Daoy (cell line): ENCODE measurements at places on chromosomes 6 and 20. TPM values are rescaled to one million over a fixed set of nuclear protein-coding genes. Genes with fewer than 3 reads are reported as not detected.

The MAS1 gene
- not detected in 2 replicates for total RNA-seq

The KCNB1 gene
- total RNA-seq = under 0.01 TPM in 1 of 2 replicates, not detected in the other

The SAMD5 gene
- total RNA-seq = 2.0 and 2.7 TPM in 2 replicates

The BHLHE23 gene
- not detected in 2 replicates for total RNA-seq

The CST4 gene
- not detected in 2 replicates for total RNA-seq

The HLA-DQA1 gene
- 0.27 and 0.40 TPM in 2 replicates for total RNA-seq

The SGK2 gene
- 0.06 TPM in 1 of 2 replicates, not detected in the other for total RNA-seq

The MEI4 gene
- 0.11 and 0.45 TPM in 2 replicates for total RNA-seq

The SAMD3 gene
- not detected in 2 replicates for total RNA-seq

The GCNT2 gene
- total RNA-seq = 4.7 and 5.9 TPM in 2 replicates

The TCP11 gene
- total RNA-seq = 0.06 TPM in 1 of 2 replicates, not detected in the other

The ADAT2 gene
- 5.4 and 10.6 TPM in 2 replicates for total RNA-seq

The LGSN gene
- 0.23 TPM in 1 of 2 replicates, not detected in the other for total RNA-seq

The ZBTB2 gene
- 18.3 and 22.1 TPM in 2 replicates for total RNA-seq

The PAX1 gene
- total RNA-seq = under 0.01 and 0.12 TPM in 2 replicates

The MYCT1 gene
- 0.06 and 0.15 TPM in 2 replicates for total RNA-seq

The BTN1A1 gene
- total RNA-seq = not detected in 2 replicates

The SIGLEC1 gene
- total RNA-seq = not detected in 2 replicates

The REV3L gene
- total RNA-seq = 7.8 and 12.1 TPM in 2 replicates

The TAP1 gene
- total RNA-seq = 74.7 and 78.8 TPM in 2 replicates

The ARMC2 gene
- 1.0 and 4.0 TPM in 2 replicates for total RNA-seq

The FOXO3 gene
- 14.4 and 14.6 TPM in 2 replicates for total RNA-seq
